Activated CD8-positive, alpha-beta memory T cell treated with anti-CD3 and anti-CD28 coated beads, Interleukin-2, amount 50 U/mL, for 4 hours (primary cell): ENCODE measurements at places on chromosomes 2 and 18.

GRCh38 chr18:22604390-22604985 is 186.8 kb upstream of the CTAGE1 start:
- no peak for DNase-seq

DNA sequence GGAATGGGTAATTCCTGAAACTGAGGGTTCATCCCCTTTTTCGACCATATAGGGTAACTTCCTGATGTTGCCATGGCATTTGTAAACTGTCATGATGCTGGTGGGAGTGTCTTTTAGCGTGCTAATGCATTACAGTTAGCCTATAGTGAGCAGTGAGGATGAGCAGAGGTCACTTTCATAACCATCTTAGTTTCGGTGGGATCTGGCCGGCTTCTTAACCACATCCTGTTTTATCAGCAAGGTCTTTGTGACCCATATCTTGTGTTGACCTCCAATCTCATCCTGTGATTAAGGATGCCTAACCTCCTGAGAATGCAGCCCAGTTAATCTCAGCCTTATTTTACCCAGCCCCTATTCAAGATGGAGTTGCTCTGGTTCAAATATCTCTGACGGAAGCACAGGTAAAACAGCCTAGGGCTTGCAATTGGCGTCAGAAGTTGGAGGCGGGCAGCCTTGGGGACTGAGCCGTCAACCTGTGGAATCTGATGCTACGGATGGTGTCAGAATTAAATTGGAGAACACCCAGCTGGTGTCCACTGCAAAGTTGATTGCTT is 19.5 kb downstream of the RALBP1 start:
- no peak for DNase-seq

GRCh38 chr2:121338281-121338680 is 53.3 kb upstream of the TFCP2L1 start:
- no peak for DNase-seq

DNA sequence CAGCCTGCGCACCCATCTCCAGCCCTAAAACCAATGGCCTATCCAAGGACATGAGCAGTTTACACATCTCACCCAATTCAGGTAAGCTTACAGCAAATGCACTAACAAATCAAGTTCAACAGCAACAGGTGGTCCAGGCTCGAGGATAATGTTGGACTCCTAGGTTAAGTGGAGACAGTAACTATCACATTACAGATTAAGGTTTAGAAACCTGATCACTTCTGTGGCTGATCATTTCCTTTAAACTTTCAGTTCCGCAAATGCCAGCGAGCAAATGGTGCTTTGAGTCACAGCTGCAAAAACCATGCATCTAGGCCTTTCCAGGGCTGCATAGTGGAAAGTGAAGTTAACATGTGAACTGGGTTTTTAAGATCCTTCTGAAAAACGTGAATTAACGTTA is 259.4 kb downstream of the GBX2 start:
- DNase-seq, result no peak

DNA sequence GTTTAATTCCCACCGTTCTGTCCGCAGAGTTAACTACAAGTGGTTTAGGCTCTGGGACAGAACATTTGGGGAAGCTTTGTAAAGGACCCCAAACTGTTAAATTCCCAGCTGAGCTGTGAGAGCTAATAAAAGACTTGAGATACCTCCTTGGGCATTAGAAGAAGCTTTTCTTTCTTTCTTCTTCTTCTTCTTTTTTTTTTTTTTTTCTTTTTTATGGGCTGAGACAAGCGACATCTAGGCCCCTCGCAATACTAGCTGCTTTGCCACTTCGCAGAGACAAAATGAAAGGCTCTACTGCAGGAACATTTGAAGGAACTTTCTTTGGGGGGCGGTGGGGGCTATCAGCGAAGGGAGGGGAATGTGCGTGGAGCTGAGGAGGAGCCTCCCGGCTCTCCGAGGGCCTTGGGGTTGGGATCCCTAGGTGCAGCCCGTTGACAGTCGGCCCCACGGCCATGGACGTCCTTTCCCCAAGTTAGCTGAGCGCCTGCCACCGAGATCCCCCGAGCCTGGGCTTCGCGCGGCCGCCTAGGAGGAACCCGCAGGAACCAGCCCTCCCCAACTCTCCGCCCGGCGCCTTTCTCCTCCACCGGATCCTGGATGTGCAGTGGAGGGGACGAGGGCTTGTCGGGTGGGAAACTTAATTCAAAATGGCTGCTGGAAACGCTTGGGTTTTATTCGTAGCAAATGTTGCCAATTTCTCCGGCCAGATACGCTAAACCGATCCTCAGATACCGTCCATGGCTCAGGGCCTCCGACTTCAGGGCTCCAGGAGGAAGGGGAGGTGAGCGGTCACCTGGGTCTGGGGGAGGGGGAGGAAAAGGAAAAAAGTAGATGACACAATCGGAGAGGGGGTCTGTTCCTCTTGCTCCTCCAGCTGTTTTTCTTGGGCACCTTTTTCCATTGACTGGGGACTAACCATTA is 4.2 kb downstream of the MEIS1 start:
- no peak for DNase-seq

DNA sequence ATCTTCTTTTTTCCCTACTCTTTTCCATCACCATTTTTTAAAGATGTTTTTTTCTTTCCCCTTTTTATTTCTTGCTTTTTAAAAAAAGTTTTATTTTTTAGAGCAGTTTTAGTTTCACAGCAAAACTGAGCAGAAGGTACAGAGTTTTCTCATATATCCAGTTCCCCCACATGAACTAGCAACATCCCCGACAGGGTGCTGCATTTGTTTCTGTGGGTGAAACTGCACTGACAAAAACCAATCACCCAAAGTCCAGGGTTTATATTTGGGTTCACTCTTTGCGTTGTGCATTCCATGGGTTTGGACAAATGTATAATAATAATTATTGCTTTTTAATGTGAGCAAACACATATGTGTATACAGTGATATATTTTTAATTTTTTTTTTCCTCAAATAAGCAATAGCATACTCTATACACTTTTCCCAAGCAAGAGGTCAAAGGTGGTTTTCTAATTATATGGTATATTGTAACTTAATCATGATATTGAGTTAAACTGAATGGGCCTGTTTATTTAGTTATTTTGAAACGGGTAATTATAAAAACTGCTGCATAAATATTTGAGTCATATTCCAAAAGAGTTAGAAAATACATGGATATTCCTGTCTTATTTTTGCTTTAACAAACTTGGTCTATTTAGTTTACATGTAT is 50.3 kb downstream of the NCK2 start:
- no peak for DNase-seq

GRCh38 chr2:98658816-98659490 is 50.6 kb downstream of the UNC50 start:
- DNase-seq, result no peak

- no peak for DNase-seq
Measured at GRCh38 chr18:58937887-58938267, 73.2 kb downstream of the ZNF532 start.

- DNase-seq, result no peak
Measured at GRCh38 chr2:233236820-233237589, 14.5 kb upstream of the ATG16L1 start.

GRCh38 chr2:53629501-53629900 is 138.1 kb upstream of the CHAC2 start:
- no peak for DNase-seq

- no peak for DNase-seq
Measured at GRCh38 chr2:107305966-107306365, 420.0 kb upstream of the ST6GAL2 start.

- peak; percentile 7 for DNase-seq
Measured at GRCh38 chr2:127624320-127624755, 21.6 kb upstream of the GPR17 start.

GRCh38 chr18:9147440-9148202 is 11.0 kb downstream of the ANKRD12 start:
- no peak for DNase-seq

DNA sequence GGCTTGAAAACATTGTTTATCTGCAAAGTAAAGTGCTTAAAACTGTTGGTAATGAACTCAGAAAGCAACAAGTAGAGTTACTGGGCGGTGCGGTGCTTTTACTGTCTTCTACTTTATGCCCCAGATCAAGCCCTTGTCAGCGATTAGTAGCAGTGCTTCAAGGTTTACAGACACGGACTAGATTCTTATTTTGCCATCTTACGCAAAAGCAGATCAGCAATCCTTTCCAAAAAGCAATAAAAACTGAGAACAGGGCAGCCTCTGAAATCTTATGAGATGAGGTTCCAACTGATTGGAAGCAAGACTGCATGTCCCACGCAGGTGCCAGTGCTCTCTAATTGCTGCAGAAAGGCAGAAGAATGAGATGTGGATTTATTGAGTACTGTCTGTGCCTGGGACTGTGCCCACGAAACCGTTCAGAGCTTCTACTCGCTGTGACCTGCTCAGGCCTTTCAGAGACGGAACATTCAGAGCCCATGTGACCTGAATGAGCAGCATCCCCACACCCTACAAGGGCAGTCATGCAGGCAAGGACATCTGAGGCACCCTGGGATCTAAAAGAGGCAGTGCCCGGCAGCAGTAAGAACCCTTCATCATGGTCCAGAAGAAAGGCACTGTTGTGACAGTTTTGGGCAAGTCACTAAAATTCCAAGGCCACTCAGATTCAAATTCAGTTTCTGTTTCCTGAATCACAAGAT is 15.7 kb downstream of the COL4A3 start:
- no peak for DNase-seq

- DNase-seq, result no peak
Measured at GRCh38 chr2:26395394-26395793, 6.3 kb upstream of the DRC1 start.

DNA sequence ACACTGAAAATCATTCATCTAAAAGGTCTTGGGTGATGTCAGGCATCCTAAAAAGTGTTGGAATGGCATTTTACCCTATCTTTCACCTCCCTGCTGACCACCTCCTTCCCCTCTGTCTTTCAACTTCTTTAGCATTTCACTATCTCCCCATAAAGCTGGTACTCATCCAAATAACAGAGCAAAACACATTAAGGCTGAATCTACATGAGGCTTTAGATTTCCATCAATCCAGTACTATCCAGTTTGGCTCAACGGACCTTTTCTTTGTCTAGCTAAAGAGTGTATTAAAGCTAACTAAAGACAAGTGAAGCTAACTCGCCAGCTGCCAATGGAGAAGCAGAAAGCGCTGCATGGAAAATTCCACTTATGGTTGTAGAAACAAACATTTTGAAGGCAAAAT is 122.5 kb upstream of the NCKAP5 start:
- no peak for DNase-seq

- DNase-seq, result no peak
Measured at GRCh38 chr2:155665704-155666103, 666.8 kb downstream of the NR4A2 start.

DNA sequence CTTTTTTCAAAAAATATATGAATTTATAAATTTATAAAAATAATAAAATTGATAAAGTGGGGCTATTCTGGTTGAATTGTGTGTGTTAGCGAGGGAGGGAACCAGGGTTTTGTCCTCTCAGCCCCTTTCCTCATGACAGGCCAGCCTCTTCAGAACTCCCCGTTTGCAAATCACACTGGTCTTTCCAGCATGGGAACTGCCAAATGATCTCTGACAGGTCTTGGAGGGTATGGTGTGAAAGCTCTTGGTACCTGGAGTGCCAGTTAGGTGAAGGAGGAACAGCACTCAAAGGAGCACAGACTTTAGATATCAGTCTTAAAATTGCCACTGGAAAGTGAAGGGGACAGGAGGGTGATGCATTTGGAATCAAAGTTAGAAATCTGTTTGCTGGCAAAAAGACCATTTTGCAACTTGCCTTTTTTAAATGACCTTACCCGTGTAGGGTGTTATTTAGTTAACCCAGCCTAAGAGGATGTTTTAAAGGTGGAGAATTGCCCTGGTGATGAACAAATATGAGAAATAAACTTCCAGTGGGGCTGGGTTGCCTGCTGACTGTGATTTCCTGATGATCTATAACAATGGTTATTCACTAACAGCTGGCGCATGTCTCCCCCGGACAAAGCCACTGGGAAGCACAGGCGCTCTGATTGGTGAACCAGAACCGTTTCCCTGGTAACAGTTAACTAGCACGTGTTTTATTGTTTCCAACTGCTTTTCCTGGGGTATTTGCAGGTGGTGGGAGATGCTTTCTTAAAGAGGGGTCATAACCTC is 85.3 kb upstream of the EFEMP1 start:
- no peak for DNase-seq

- no peak for DNase-seq
Measured at GRCh38 chr18:9135912-9136314, 668 bp upstream of the ANKRD12 start.

- DNase-seq, result peak; percentile 68
Measured at GRCh38 chr2:225002039-225002655, 40.1 kb downstream of the DOCK10 start.

- DNase-seq, result no peak
Measured at GRCh38 chr2:29576231-29576630, 345.2 kb downstream of the ALK start.

GRCh38 chr2:224722250-224722649 is 6.1 kb upstream of the CCDC195 start:
- no peak for DNase-seq

DNA sequence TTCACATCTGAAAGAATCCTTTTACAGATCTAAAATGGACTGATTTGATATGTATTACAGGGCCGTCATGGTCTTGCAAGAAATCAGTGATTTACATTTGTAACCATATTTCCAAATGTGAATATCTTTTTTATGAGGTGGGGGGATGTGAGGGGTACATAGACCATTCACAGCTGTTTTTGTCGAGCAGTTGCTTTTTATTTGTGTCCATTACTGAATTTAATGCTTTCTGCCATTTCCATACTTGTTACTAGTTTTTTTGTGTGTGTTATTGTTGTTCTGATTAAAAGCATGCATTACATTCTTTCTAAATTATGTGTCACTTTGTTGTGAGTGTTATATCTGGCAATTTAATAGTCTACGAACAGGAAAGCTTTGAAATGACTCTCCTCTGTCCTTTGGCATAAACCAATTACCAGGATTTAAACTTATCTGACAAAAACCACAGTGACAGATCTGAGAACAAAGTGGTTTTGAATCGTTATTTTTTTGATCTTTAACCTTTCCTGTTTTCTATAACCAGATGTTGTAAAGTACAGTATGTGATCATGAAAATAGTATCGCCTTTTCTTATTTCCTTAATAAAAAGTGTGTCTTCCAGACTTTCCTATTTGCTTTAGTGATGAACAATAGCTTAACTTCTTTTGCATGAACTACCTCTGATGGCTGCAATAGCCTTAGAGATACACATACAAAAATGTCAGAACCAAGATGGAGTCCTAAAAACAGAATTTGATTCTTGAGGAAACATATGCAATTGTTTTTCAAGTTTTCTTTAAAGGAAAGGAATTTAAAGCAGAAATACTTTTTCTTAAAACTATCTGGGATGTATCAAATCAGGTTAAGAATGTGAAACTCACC is 354.2 kb upstream of the ACVR2A start:
- no peak for DNase-seq

GRCh38 chr18:70450426-70451253 is 161.8 kb downstream of the SOCS6 start:
- no peak for DNase-seq

GRCh38 chr2:44330801-44331200 is 30.5 kb downstream of the PREPL start:
- no peak for DNase-seq

DNA sequence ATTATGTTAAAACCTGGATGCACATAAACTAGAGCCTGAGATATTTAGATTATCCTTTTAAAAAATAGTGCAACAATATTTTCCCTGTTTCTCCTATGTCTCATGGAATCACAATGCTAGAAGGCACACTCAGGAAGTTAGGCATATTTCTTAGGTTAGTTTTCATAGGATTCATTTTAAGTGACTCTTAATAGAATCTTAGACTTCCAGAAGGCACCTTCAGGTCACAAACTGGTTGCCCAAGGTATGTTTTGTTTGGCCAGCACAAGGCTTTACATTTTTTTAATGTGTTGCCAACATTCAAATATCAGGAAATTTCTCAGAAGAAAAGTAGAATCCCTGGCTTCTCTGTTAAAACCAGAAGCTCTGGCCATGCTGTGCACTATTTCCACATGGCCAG is 129.3 kb downstream of the LNPK start:
- DNase-seq, result no peak
